SHP77 treated with DMSO at 0.1 percent for 48 hours (cell line): ENCODE measurements at places on chromosomes 7 and 10.

DNA sequence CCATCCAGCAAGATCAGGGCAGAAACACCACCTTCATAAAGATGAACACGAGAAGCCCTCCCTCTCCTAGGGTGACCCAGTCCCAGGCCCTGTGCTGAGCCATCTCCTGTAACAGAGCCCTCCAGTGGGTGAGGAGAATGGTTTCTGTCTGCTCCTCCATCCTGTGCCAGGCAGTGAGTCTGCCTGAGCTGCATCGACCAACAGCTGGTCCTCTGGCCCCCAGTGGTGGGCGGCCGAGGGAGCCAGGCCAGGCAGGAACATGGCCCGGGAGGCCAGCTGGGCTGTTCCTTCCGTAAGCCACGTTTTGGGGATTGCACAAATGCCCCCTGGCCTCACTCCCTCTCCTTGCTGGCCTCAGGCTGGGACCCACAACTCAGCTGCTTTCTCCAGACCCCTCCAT is 73.5 kb downstream of the GRB10 start:
- no peak for DNase-seq

- no peak for DNase-seq
Observed at GRCh38 chr7:13898957-13899670, 90.4 kb downstream of the ETV1 start.

DNA sequence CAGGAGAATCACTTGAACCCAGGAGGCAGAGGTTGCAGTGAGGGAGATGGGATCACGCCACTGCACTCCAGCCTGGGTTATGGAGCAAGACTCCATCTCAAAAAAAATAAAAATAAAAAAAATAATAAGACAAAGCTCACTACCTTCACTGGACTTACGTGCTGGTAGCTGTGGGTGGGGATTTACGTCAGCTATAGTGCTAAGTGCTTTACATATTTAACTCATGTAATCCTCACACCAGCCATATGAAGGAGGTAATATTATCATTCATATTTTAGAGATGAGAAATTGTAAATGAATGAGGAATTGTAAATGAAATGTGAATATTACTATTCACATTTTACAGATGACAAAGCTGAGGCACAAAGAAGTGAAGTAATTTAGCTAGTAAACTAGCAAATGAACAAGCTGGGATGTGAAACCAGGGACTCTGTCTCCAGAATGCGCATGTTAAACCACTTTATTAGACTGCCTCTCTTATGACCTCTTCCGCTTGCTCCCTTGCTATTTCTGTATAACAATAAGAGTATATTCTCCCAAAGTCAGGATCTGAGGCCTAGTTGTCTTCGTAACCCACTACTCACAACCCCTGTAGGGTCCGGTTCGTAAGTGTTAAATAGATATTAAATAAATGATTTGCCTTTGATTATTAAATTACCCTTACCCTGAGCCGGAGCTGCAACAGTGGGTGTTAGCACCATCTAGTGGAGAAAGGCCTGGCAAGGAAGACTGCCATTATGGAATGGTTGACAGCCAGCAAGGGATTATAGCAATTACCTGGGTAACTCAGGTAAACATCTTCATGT is 70.2 kb downstream of the HTR7 start:
- DNase-seq = no peak

GRCh38 chr10:26622891-26623290 is 74.6 kb upstream of the PDSS1 start:
- DNase-seq = no peak

- DNase-seq = no peak
Observed at GRCh38 chr10:119007211-119007574, 22.3 kb upstream of the NANOS1 start.

- DNase-seq = no peak
Observed at GRCh38 chr10:67606572-67606971, 89.4 kb downstream of the CTNNA3 start.
